Fibroblast of upper back skin (primary cell): ENCODE measurements at places on chromosomes 5 and 9.

DNA sequence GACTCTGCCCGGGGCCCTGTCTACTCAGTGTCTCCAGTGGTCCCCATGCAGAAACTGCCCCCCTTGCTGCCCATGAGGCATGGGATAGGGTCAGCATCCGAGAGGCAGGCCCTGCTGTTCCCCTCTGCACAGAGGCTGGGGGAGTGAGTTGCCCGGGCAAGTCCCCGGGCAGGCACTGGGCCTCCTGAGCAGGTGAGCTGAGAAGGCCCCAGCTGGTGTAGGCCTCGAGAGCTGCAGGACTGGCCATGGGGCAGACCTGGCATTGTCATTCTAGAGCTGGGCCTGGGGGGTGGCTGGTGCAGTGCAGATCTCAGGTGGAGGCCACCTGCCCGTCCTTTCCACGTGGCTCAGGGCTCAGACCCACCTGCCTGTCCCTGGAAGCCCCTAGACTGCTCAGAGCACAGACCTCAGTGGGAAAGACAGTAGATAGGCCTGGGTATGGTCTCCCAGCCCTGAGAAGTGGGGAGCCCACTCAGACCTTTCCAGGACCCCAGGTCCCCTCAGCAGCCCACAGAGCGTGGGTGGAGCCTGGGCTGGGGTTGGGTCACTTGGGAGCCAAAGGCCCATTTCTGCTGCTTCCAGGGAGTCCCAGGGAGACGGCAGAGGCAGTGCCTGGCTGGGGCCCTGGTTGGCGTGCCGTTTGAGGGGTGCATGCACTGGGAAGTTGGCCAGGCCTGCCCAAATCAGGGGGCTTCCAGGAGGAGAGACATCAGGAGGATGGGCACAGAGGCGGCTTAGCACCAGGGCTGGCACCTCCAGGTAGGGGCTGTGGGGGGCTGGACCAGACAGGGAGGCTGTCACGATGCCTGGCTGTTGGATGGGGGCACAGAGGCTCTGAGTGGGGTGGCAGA, 4.8 kb upstream of the NOTCH1 start:
- no peak for DNase-seq

GRCh38 chr5:132183723-132184122, 43.9 kb downstream of the P4HA2 start:
- DNase-seq = peak; percentile 31

GRCh38 chr9:5483306-5483705, 27.0 kb upstream of the PDCD1LG2 start:
- DNase-seq = no peak

DNA sequence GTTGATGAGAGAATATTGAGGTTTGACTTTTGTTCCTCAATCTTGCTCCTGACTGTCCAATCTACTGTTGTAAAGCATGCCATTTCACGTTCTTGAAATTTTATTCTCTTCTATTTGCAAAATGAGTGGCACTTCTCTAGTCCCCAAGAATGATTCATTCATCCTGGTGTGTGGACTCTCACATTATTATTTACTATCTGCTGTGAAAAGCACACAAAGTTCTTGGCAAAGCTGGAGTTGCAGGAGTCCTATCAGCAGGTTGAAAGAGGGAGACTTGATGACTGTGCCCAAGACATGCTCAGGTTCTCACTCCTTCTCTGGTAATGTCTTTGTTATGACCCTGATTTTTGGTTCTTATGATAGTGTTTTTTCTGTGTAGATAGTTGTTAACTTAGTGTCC, 382.6 kb downstream of the DMRTA1 start:
- DNase-seq = no peak

GRCh38 chr9:113633782-113634595, 170.5 kb downstream of the RGS3 start:
- DNase-seq = no peak

DNA sequence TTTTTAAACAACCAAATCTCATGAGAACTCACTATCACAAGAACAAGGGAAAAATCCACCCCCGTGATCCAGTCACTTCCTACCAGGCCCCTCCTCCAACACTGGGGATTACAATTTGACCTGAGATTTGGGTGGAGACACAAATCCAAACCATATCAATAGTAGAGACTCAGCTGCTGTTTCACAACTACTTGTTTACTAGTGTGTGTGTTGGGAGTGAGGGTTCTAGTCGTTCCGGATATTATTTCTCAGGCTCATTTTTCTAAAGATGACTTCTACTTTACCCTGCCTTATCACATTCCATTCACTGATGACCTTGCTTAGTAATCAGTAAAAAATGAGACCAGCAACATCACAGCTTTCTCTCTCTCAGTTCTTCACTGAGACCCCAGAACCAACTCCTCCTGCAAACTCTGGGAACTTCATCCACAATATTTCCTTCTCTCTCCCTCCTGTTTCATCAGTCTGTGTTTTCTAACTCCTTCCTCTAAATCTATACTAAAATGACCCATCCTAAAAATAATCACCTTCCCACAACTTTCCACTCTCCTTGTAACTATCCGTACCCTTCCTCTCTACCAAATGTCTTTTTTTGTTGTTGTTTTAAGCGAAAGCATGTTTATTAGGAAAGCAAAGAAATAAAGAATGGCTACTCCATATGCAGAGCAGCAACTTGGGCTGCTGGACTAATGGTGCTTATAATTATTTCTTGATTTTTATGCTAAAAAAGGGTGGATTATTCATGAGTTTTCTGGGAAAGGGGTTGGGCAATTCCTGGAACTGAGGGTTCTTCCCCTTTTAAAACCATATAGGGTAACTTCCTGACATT, 121.5 kb upstream of the SPRY4 start:
- peak; percentile 70 for DNase-seq

DNA sequence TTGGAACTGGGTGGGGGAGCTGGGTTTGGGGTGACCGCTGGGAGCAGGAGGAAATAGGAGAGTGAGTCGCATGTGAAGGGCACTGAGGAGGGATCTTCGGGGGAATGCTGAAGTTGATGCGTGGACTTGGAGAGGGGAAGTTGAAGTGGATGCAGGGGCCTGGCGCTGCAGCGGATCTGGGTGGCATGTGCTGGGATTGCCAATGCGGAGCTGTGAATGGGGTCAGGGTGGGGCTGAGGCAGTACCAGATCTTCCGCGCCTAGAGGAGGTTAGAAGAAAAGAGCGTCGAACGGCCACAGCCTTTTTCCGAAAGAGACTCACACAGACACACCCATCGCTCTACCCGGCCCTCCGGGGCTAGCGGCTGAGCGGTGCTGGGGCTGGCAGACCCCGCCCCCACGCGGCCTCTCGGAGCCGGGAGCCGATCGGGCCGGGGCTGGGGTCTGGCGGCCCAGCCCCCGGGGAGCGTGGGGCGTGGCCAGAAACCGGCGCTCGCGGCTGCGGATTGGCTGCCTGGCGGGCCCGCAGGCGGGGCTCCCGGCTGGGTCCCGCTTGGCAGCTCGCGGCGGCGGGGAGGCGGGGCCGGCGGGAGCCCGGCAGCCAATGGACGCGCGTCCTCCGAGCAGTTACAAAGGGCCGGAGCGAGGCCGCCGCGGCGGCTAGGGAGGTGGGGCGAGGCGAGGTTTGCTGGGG, at the start of gene TGFBR1:
Gene TGFBR1, plus strand, starts transcription at position 655 of the 693 bp plus-strand sequence. CDS start 93 bp downstream, outside the sequence.
- peak; percentile 92 for DNase-seq

- DNase-seq = no peak
These were observed 351.0 kb downstream of the SPOCK1 start for GRCh38 chr5:137148159-137148558.

- no peak for DNase-seq
These were observed 23.2 kb downstream of the XPA start for GRCh38 chr9:97673922-97674321.

DNA sequence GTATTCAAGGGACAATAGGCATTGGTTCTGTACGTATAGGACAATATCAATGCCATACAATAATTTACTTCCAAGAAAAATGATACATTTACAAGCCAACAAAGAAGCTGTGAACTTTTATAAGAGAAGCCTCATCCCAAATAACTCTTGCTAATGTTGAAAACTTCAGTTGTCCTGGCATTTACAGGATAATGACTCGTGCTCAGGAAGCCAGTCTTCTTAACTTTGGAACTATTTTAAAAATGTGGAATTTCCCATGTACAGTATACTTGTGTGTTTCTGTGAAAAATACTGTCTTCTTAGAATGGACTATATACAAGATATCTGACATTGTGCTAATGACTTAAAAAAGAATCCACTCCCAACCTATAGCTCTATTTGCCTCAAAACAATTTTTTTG, 1479.3 kb upstream of the CDH9 start:
- peak; percentile 72 for DNase-seq

- peak; percentile 72 for DNase-seq
These were observed 373.0 kb upstream of the MEF2C start for GRCh38 chr5:89255845-89256463.

GRCh38 chr9:109017493-109017892, 4.2 kb upstream of the CTNNAL1 start:
- no peak for DNase-seq
